CD4-positive, alpha-beta T cell treated with Interleukin-15 for 4 hours (primary cell): ENCODE measurements at places on chromosomes 3 and 15.

- DNase-seq, result peak; percentile 50
These were observed 329.7 kb downstream of the RORA start for GRCh38 chr15:60899322-60899966.

- no peak for DNase-seq
These were observed 24.1 kb upstream of the BBX start for GRCh38 chr3:107498646-107499045.

DNA sequence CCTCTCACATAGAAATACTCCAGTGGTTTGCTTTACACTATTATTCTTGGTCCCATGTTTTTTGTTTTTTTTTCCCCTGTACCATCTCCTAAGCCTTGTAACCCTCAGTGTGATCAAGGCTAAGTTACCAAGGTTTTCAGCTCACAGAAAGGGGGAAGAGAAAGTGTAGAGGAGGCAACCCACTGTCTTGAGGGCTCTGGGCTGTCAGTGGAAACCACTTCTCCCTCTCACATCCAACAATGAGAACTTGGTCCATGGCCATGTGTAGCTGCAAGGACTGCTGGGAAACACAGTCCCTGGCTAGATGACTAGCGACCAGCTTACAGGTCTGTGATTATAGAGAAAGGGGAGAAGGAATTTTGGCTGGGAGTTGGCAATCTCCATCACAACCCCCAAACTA, 30.3 kb downstream of the GPD1L start:
- no peak for DNase-seq

GRCh38 chr3:110881069-110881468, 190.5 kb upstream of the NECTIN3 start:
- no peak for DNase-seq

- DNase-seq, result no peak
These were observed 33.5 kb upstream of the SPATA12 start for GRCh38 chr3:57026944-57027343.

DNA sequence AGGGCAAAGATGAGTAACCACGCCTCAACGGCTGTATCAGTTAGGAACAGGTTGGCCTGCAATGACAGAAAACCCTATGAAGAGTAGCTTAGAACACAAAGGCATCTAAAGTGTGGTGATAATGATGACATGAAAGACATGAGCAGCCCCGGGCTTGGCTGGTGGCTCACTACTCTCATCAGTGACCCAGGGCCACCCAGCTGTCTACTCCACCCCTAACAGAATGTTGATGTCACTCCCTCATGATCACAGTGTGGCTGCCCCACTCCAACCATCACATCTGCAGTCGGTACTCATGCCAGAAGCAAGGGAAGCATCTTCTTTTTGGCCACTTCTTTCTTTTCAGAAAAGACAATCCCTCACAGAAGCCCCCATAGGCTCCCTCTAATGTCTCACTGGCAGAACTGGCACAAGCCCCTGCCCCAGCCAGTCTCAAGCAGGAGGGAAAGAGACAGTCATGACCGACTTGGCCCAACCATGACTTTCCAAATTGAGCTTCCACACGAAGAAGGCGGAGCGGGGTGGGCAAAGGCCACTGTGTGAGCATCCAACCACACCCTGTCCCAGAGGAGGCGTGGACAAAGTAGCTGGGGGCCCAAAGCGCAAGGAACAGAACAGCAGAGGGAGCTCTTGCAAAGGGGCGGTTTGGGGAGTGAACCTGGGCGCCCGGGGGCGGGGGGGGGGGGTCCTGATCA, 72.0 kb upstream of the IQSEC1 start:
- DNase-seq, result no peak

GRCh38 chr3:140427786-140428185, 250.1 kb upstream of the TRIM42 start:
- DNase-seq, result no peak

DNA sequence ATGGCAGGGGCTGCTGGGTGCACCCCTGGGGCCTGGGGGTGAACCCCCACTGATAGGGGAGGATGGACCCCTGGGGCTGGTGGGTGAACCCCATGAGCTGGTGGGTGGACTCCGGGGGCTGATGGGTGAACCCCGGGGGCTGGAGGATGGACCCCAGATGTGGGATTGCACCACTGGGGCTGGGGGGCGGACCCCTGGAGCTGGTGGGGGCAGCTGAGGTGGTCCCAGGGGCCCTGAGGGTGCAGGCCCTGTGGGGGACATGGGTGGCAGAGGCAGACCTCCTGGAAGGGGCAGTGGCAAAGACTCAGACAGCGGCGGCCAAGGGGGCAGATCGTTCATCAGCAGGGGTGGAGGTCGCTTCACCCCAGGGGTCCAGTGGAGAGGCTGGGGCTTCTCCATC, 17.4 kb upstream of the TXNRD3 start:
- no peak for DNase-seq

GRCh38 chr15:65310431-65311137, 6.1 kb downstream of the RNU5B-1 start:
- DNase-seq, result no peak

DNA sequence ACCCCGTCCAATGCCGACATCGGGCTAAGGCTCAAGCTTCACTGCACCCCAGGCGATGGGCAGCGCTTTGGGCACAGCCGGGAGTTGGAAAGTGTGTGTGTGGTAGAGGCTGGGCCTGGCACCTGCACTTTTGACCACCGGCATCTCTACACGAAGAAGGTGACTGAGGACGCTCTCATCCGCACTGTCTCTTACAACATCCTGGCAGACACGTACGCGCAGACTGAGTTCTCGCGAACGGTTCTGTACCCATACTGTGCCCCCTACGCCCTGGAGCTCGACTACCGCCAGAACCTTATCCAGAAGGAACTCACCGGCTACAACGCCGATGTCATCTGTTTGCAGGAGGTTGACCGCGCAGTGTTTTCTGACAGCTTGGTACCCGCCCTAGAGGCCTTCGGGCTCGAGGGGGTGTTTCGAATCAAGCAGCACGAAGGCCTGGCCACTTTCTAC, 1.0 kb downstream of the PDE12 start:
- DNase-seq, result peak; percentile 30

DNA sequence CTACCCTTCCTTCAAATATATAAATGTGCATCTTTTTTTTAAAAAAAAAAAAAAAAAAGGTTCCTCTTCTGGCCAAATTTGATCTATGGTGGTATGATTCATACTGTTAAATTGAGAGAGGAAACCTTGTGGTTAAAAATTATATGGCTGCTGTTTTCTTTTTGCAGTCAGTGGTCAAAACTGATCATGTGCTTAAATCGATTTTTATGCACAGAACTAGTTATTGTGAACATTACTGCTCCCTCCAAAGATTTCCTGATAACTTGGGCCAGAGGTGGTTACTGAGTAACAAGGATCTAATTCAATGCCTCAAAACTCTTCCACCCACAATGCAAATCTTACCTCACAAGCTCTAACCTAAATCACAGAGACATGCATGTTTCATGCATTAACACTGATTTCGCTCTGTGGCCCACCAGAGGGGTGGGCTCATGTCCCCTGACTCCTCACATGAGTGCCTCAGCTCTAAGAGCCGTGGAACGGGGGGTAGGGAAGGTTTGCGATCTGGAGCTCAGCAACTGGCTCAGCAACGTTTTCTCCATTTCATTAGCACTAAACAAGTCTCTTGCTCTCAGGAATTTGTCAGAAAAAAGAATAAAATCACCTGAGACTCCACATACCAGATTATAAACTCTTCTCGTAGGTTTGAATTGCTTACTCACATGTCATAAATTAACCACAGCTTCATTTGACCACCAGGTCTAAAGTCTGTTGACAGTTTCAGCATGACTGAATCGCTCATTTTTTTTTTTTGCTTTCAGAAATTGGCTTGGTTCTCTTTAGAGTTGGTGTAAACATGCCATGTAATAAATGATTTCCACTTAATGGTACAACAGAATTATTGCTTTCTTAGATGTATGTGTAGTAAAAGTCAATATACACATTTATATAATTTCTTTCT, 280.4 kb downstream of the CD47 start:
- DNase-seq, result no peak

DNA sequence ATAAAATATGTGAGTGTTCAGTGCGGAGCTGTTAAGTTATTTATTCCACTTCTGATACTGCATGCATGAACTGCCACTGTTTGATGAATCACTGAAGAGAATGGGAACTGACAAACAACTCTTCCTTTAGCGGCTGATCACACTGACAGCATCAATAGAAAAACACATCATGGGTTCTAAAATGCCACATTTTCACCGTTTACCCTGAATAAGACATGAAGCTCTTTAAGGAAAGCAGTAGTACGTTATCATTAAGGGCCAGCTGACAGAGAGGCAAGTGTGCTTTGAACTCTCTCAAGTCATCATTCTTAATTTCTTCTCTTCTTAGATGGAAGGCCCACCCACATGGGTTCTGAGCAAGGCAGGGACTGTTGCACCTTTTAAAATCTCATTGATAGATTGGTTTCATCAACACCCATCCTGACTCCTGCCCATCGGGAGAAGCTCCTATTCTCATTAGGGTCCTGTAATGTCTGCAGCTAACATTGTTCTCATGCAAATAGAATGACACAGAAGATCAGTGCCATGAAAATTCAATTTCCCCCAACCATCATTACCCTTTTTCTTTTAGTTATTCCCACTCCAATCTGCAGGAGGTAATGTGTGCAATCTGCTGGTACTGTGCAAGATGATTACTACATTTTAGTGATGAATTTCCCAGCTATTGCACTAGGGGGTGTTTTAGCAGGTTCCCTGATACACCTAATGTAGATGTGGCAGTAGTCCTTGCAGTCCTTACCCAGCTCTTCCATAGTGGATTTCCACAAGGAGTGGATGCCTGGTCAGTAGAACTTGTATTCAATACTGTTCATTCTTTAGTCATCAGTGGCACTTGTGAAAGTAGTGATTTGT, 119.1 kb downstream of the ROBO2 start:
- DNase-seq, result no peak

DNA sequence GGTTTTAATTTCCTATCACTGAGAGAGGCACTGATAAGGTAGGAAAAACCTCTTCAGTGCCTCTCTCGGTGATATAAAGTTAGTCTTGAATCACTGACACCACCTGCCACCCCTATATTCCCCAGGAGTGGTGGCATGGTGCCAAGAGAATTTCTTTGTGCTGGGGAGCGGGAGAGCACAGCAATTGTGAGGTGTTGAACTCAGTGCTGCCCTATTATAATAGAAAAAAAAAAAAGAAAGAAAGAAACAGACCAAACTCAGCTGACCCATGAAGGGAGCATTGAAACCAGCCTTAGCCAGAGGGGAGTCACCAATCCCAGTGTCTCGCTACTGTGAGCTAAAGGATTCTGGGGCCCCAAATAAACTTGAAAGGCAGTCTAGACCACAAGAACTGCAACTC, 201.4 kb upstream of the STT3B start:
- DNase-seq, result no peak
